Activated CD4-positive, alpha-beta memory T cell treated with anti-CD3 and anti-CD28 coated beads, Interleukin-2, amount 10 ng/mL, durations not matched to agents 7 days and 5 days (primary cell): ENCODE measurements at places on chromosomes 12 and 14. TPM values are rescaled to one million over a fixed set of nuclear protein-coding genes. Genes with fewer than 3 reads are reported as not detected.

Gene LRRC10
- total RNA-seq: not detected

Gene KLRG1
- 13.3 TPM for total RNA-seq

Gene PLEKHG3
- total RNA-seq: 126 TPM

Gene MSRB3
- not detected for total RNA-seq

- no peak for DNase-seq
Observed at GRCh38 chr14:67940486-67941455, 121.2 kb downstream of the RAD51B start.
